Nephron progenitor cell (in vitro differentiated cells): ENCODE measurements at places on chromosomes 1 and 21.
A peak's percentile ranks its signal among the peaks of the same experiment; 100 is the strongest.

GRCh38 chr21:25776440-25776839 lies 41.7 kb downstream of the GABPA start:
- DNase-seq, result no peak

- DNase-seq, result no peak
Observed at GRCh38 chr1:91846007-91846638, 39.8 kb downstream of the TGFBR3 start.

GRCh38 chr1:219917851-219918466 lies 10.4 kb downstream of the SLC30A10 start:
- no peak for DNase-seq

- no peak for DNase-seq
Observed at GRCh38 chr1:229035054-229035747, 235.7 kb upstream of the RAB4A start.

DNA sequence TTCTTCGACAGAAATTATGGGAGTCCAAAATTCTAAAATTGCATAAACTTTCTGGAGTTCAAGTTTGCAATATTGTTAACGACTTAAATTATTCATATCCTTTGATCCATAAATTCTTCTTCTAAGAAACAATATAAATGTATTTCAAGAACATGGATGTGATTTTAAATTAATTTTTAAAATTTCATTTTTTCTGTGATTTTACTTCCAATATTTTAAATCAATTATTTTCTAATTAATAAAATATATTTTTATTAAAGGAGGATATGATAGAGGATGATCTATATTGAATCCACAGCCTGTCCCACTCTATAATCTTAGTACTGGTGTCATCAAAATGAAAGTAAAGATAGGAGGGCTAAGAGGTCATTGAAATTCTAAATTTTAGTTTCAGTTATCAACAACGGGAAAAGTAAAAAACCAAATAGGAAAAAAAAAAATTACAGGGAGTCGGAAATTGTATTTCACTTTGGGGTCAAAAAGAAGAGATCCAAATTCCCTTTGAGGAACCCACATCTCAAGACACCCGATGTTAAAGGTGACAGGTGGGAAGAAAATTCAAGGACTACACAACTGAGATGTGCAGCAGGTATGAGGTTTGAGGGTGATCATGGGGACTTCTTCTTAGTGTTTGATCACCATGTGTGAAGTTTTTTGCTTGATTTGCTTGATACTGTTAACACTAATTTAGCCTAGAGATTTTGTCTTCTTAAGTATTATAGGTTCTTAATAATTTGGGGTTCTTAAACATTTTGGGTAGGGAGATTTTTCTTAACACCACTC lies 154.8 kb upstream of the RGS18 start:
- no peak for DNase-seq

DNA sequence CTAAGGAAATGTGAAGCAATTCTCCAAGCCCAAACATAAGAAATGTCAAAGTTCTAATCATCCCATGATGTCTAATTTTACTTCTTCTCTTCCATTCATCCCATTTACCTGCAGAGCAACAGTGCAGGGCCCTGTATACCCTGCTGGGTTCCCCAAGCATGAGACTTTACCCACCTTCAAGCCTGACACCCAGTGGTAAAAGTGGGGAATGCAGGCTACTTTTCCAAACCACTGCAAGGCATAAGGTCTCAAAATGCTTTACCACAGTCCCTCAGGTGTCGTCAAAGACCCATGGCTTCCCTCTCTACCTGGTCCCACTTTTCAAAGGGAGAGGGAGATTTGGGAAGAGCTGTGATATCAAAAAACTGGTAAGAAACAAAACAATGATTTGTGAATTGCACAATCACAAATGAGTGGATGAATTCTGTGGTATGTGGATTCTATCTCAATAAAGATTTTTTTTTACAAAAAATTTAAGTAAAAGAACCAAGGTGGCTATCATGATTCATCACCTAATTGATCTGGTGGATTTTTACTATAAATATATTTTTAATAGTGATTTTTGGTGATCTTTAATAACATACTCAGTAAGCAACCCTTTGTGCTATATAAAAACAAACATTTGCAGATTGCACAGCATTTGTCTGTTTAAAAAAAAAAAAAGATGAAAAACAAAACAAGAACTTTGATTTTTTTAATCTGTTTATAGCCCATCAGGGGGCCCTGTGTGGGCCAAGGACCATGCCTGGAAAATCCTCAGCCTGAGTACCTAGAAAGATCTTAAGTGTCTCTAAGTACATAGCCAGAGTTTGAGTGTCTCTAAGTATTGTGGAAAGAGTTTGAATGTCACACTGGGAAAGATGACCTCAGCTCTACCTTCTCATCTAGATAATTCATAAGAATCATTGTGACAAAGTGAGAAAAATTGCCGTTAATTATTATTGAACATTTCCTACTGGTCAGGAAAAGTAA lies 73.1 kb upstream of the GJB5 start:
- DNase-seq, result peak; percentile 74

DNA sequence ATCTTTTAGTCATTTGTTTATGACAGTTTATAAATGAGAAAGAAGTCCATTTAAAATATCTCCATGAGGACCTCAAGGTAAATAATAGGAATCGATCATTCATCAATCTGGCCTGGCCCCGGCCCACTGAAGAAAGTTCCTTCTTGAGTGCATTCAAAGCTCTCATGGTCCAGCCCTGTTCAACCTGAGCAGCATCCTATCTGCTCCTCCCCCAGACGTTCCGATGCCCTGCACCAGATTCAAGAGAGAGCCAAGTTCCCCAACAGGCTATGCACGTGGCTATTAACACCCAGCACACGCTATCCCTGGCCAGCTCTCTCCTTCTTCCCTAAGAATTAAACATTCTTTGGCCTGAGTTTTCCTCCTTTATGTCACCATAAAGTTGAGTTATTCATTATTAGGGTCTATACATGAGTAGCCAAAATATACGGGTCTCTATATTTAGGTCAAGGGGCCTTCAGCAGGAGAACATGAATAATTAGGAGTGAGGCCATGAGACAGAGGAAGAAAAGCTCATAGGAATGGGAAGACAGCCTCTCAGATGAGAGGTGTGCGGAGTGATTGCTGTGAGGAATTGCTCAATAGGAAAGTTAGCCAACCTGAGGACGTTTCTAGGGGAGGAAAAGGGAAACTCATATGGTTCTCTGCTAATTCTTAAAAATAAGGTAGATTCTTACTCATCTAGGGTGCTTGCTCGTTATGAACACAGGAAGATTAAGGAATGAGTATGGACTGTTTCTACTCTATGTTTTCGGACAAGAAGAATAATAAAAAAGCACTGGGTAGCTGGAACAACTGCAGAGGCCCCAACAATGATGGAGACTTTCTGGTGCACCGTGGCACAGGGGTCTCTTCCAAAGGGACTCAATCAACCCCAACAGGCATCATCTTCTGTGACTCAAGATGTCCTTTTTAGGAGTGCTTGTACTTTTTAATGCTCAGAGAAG lies 23.6 kb downstream of the RUNX1 start:
- DNase-seq, result no peak

GRCh38 chr1:21278208-21278859 lies 11.9 kb downstream of the ECE1 start:
- DNase-seq, result no peak

GRCh38 chr1:175820456-175821025 lies 77.1 kb upstream of the TNR start:
- DNase-seq, result no peak

DNA sequence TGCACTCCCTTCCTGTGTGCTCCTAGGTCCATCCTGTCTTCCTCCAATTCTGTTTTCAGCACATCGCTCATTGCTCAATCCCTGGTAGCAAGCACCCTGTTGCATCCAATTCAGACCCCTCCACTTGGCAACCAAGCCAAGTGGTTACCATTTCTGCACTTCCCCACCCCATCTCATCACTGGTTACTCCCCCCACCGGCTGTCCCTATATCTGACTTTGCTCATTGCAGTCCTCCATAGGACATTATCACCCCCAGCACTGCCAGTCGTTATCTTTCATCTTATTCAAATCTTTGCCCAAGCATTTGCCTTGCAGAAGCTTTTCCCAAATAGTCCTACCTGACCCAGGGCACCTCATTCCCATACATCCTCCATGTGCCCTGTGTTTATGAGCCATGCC lies 2.1 kb upstream of the TMEM9 start:
- DNase-seq, result no peak

GRCh38 chr1:36835017-36835695 lies 199.2 kb downstream of the GRIK3 start:
- no peak for DNase-seq

DNA sequence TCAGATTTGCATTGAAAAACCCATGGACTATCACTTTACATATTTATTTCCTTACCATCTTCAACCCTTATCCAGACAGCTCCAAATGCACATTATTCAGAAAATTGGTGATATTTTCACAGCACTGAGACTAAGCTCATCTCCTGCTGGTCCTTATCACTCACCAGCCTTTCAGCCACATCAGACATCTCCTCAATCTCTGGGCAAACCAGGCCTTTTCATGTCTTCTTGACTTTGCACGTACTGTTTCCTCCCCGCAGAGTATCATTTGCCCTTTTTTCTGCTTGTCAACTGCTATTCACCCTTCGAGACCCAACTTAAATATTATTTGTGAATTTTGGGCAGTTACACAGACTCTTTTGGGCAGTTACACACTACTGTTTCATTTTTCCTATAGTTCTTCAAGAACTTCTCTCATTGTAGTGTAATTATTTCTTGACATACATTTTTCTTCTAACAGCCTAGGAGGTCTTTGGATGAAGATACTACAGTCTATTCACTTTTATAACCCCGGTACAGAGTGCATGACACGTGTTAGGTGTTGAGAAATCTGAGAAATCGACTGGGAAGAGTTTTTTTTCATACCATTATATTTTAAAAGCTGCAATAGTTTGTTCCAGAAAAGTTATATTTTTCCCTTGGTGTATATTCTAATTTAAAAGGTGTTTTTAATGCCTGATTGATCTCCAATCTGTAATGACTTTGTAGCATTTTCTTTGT lies 98.0 kb downstream of the FGGY start:
- DNase-seq, result no peak

- DNase-seq, result no peak
Observed at GRCh38 chr1:172670791-172671190, 11.9 kb downstream of the FASLG start.

DNA sequence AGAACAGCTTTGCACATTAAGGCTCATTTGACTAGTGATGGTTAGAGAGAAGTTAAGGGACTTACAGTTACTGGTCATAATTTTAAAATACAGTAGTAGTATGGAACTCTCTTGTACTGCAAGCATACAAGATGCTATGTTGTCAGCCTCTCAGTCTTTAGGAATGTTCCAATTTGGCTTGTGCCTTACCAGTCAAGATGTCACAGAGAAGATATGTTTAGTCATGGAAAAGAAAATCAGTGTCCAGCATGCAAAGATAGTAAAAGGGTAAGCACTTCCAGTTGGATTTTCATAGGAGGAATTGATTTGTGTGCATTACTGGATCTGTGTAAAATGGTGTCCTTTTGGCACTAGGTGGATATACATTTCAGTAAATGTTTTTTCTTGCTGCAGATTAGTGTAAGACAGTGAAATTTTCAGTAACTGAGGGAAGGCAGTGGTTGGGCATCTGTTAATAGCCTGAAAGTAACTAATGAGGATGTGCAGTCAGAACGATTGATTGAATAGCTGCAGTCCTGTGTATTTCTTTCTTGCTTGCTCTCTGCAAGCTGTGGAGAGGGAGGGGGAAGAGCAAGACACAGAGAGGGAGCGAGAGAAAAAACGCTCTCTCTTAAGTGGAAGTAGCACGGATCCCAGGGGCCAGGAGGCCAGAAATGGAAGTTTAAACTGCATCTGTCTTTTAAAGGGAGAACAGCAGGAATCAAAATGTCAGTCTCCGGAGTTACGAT lies 108.2 kb downstream of the CLEC20A start:
- no peak for DNase-seq

DNA sequence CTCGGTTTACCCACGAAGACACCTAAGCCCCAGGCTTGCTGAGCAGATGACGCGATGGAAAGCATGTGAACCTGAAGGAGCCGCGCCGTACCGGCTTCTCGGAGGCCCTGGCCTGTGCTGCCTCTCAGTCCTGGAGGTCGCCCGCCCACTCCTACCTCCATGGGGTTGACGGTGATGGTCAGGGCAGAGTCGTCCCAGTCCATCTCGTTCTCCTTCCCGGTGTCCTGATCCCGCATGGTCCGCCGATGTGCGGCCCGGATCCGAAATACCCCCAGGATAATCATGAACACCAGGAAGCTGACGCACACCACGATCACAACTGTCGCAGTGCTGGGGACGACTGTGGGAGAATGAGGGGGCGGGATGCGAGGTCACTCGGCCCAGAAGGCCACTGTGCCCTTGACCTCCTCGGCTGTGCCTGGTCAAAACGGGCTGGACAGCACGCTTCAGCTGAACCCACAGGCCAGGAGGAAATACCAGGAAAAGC lies 79.6 kb downstream of the PIK3CD start:
- no peak for DNase-seq

DNA sequence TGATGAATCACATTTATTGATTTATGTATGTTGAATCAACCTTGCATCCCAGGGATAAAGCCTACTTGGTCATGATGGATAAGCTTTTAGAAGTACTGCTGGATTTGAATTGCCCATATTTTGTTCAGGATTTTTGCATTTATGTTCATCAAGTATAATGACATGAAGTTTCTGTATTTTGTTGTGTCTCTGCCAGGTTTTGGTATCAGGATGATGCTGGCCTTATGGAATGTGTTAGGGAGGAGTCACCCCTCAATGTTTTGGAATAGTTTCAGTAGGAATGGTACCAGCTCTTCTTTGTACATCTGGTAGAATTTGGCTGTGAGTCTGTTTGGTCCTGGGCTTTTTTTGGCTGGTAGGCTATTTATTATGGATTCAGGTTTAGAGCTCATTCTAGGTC lies 1643.1 kb upstream of the B3GALT2 start:
- DNase-seq, result no peak

- DNase-seq, result no peak
Observed at GRCh38 chr1:112006416-112007025, 17.1 kb upstream of the KCND3 start.

- DNase-seq, result peak; percentile 47
Observed at GRCh38 chr1:27153549-27153886, 1.4 kb downstream of the SLC9A1 start.

GRCh38 chr21:43720539-43721166 lies 1.7 kb downstream of the PDXK start:
- no peak for DNase-seq

DNA sequence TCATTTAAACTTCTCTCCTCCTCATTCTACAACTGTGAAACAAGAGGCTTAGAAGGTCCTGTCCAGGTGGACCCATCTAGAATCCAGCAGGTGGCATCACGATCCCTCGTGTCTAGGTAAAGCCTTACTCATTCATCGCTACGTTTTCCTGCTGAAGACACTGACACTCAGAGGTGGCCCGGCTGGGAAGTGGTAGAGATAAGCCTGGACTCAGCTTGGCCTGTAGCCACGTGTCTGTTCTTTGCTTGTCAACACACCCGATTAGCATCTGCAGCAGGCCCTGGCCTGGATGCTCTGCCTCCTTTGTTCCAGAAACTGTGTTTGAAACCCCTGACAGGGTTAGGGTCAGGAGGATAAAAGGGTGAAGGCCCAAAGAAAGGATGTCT lies 43.4 kb downstream of the PARP1 start:
- no peak for DNase-seq
